Activated T-cell treated with anti-CD3 and anti-CD28 coated beads for 24 hours (primary cell): ENCODE measurements at places on chromosomes 6 and 20.

DNA sequence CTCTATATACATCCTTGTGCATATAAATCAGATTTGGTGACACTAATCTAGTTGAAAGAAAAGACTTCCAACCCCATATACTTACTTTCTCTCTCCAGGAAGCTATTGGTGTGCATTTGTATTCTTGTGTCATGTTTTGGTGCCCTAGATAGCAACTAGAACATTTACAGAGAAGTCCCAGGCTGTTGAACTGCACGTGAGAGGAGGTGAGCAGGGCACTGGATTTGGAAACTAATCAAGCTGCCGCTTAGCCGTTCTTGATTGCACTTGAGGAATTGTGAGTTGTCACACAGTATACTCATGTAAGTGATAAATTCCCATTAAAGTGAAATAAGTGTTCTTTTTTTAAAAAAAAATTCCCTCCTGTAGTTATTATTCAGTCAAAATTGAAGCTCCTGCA, 7.6 kb downstream of the WRNIP1 start:
- no peak for DNase-seq

DNA sequence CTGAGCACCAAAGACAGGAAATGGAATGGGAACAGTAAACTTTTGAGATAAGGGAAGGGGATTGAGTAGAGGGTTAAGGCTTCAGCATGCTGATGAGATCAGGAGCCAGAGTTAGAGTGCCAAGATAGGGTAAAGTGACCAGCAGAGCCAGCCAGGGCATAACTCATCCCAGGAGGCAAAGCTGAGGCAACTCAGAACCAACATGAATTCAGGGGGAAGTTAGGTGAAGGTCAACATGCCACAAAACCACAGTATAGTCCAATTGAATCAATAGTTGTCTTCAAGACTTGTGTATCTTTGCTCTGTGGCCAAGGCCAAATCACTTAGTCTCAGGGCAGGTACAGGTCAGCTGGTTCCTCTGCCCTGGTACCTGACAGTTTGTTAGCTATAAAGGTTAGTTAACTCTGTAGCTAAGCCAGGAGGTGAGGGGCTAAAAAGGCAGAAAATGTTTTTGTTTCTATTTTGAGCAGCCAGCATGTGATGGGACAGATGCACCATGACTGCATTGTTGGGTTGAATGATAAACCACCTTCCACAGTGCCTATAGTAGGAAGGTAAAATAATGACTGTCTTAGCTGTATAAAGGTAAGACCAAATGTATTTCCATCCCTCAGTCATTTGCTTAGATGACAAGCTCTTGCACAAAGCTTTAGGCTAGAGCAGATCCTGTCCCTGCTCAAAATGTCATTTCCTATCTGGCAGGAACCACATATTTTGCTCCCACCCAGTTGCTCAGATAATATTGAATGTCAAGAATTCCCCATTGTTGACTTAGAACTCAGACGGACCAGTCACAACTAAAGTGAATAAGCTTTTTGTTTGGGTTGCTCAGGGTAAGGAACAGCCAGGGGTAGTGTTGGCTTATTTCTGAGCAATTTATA, 15.8 kb downstream of the RNF8 start:
- no peak for DNase-seq

DNA sequence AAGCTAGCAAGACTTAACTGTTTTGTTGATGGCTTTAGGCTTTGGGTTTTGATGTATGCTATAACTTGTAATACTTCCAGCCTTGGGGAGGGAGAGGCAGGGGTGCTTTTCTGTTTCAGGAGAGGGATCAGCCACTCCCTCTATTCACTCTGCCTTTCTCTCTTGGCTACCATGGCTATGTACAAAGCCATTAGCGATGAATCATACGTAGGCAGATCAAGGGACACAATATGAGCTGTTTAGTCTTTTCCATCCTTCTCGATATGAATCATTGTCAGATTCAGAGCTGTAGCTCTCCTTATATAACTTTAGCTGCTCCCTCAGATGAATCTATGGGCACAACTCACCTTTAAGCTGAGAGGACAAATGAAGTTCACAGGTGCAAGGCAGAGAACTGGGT, 230.6 kb downstream of the TSHZ2 start:
- DNase-seq, result no peak

DNA sequence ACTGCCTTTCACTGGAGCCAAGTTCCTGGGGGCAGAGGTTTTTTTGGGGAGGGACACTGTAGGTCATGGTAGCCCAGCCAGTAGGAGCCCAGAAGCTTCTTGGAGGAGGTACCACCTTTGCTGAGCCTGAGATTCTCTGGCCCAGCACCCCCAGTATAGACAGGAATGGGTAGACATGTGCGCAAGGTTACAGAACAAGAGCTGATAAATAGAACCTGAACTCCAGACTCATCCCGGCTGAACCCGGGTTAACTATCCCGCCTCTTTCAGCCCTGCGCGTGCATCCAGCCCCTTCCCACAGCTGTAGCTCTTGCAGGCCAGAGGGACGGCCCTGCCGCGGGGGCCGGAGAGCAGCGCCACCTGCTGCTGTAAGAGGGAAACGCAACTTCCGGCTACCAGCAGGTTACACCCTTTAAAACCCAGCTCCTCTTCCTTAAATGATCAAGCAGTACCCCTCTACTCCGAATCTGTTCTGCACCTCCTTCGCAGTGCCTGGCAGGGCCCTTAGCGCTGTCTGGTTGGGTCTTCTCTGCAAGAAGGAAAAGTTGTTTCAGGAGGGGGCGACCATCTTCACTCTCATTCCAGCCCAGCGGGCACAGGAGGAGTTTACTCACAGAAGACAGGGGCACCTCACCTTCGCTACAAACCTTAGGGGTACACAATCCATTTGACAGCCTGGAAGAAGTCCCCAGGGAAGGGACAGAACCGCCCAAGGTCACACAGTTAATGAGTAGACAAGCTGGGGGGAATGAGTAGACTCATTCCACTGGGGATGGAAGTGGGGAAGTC, 7.5 kb downstream of the SRXN1 start:
- peak; percentile 58 for DNase-seq

- no peak for DNase-seq
These were observed 712 bp downstream of the DEK start for GRCh38 chr6:18263418-18264218.

- no peak for DNase-seq
These were observed 82.5 kb downstream of the CD83 start for GRCh38 chr6:14200047-14200446.

DNA sequence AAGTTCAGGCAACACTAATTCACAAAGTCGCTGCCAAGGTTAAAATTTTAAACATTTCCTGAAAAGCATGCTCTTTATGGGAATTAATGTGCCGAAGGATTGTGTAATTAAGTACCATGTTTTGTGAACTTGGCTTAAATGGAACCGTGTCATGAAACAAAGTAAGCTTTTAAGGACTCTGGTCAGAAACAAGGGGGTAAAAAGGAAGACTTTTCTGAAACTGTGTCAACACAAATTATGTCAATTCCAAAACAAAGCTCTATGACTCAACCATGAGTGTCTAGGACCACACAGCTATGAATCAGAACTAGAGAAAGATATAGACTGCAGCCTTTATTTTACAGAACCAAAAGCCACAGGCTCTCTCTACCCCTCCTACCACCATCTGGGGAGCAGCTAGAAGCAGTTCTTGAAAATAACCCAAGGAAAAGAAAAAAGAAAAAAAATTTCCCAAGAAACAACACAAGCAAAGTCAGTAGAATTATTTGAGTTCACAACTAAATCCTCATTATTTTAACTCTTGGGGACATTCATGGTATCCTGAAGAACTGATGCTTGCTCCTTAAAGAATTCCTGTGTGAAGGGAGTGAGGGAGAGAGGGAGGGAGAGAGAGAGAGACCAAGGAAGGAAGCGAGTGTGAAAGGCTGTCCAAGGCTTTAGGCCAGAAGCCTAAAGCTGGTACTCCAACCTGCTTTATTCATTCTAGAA, 81.9 kb downstream of the ZMYND8 start:
- peak; percentile 18 for DNase-seq

DNA sequence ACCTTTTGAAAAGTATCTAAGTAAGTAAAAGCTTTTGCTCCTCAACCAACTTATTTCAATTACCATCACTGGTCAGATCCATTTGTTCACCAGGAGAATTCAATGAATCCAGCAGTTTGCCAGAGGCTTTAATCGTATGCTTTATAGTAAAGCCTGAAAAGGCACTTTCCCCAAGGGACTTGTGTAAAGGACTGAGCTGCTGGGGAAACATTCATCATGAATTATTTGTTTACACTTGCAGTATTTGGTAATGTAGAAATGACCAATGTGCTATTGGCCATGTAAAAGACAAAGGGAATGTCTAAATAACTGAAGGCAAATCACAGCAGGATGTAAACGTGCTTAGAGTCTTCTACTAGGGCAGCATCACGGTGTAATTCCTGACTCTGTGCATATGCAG, 471.4 kb downstream of the ADGRB3 start:
- DNase-seq, result no peak

DNA sequence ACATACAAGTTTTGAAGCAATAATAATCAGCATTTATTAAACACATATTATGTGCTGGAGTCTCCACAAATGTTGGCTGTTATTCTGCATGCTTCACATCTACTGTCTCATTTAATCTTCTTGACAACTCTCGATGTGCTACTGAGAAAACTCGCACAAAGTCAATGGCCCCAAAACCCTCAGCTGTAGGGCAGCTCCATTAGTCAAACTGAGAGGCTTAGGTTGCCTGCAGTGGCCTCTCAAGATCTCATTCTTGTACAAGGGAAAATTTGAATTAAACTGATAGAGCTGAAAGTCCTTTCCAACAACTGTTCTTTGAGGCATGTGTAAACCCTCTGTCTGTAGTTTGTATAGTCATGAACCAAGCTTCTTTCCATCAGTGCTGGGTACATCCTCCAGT, 49.8 kb downstream of the MBOAT1 start:
- no peak for DNase-seq

DNA sequence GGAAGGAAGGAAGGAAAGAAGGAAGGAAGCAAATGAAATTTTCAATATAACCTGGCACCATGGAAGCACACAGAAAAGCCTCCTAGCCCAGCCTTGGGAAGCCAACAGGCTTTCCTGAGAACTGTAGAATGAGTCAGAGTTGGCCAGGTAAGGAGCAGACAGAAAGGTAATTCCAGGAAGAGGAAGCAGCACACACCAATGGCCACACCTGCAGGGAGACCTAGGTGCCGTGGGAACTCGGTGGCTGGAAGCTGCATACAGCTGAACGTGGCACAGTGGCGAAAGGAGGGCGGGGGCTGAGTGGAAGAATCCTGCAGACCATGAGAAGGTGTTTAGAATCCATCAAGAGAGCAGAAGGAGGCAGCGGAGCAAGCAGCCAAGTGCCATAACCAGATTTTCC, 224.8 kb upstream of the RREB1 start:
- no peak for DNase-seq

GRCh38 chr6:26595669-26596269, 984 bp upstream of the ABT1 start:
- DNase-seq, result peak; percentile 79

DNA sequence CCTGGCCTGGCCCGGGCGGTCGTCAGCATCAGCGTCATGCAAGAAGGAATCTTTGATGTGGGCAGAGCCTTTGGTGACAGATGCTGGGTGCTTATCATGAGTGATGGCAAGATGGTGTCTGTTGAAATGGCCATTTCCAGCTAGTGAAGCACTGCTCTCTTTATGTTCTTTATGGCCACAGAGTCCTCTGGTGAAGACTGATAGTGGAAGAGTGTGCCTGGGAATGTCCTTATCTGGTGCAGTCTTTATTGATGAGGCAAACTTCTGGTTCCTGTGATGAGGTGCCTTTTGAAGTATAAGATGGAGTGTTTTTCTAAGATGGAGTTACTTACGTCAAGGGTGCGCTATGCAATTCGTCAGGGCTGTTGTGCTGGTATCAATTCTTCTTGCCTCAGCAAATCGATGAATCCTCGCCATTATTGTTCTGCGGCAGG, 22.6 kb upstream of the CCR6 start:
- DNase-seq, result no peak

DNA sequence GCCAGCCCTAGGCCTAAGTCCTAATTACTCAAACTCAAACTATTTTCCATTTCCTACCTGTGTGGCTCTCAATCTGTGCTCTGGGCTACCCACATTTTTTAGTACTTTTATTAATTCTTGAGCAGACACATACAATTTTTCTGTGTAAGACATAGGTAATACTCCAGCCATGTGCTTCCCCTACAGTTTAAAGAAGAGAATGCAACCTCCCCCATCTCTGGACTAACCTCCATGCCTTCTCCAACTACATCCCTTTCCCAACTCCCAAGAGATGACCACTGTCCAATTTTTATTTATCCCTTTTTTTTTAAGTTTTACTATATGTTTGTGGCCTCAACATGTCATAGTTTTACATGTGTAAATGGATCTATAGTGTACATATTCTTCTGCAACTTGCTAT, 5.8 kb downstream of the HMGN4 start:
- DNase-seq, result no peak

DNA sequence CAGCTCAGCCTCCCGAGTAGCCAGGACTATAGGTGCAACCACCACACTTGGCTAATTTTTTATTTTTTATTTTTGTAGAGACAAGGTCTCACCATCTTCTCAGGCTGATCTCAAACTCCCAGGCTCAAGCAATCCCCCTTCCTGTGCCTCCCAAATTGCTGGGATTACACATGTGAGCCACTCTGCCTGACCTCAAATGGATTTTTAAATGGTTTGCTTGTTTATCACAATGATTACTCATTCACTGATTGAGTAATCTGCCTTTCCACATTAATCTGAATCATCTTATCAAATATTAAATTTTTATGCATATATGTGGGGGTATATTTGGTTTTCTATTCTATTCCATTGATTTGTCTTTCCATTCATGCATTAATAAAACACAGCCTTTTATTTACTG, 9.4 kb upstream of the KHDC1L start:
- DNase-seq, result no peak

DNA sequence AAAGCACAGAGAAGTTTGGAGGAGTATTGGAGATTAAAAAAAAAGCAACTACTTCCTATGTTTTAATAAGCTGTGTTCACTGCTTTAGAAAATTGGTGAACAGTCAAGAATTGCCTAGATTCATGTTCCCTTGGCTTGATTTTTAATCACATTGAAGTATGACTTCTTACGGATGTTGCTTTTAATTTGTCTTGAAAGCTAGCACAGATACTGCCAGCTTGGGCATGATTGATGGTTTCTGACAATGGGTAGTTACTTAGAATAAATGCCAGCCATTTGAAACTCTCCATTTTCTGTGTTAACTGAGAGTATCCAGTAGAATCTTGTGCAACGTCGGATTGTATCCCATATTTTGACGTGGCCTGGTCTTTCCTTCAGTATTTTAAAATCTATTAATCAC, 178.0 kb downstream of the DTNBP1 start:
- DNase-seq, result no peak

DNA sequence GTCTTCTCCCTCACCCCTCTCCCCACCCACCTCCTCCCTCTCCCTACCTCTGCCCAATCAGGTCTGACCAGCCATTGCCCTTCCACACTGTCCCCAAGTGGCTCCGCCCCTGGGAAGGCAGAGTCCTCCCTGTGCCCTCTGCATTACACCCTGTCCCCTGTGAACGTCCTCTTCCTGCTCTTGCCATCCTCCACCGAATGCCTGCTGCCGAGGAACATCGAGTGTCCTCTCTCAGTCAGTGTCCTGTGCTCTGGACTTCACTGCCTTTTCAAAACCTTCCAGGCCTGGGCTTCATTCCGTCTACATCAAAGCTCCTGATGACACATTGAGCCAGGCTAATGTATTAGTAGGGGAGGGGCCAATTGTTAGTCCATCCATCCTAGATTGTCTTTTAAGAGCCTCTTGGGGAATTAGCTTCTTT, 3.3 kb upstream of the PACSIN1 start:
- DNase-seq, result no peak
